Tongue (tissue), 3 donors: ENCODE measurements at places on chromosomes 11 and 22.

- DNase-seq: peak; percentile 72
These were observed 71.2 kb downstream of the PHF21A start for GRCh38 chr11:46050003-46050461.

GRCh38 chr11:34627197-34627596, 6.3 kb downstream of the EHF start:
- DNase-seq: no peak

GRCh38 chr11:131299598-131300438, 70.6 kb upstream of the NTM start:
- no peak for DNase-seq

- peak; percentile 29 for DNase-seq
These were observed 29.5 kb downstream of the CHEK2 start for GRCh38 chr22:28711820-28712777.

- no peak for DNase-seq
These were observed 404.3 kb upstream of the TENM4 start for GRCh38 chr11:79845002-79845709.

DNA sequence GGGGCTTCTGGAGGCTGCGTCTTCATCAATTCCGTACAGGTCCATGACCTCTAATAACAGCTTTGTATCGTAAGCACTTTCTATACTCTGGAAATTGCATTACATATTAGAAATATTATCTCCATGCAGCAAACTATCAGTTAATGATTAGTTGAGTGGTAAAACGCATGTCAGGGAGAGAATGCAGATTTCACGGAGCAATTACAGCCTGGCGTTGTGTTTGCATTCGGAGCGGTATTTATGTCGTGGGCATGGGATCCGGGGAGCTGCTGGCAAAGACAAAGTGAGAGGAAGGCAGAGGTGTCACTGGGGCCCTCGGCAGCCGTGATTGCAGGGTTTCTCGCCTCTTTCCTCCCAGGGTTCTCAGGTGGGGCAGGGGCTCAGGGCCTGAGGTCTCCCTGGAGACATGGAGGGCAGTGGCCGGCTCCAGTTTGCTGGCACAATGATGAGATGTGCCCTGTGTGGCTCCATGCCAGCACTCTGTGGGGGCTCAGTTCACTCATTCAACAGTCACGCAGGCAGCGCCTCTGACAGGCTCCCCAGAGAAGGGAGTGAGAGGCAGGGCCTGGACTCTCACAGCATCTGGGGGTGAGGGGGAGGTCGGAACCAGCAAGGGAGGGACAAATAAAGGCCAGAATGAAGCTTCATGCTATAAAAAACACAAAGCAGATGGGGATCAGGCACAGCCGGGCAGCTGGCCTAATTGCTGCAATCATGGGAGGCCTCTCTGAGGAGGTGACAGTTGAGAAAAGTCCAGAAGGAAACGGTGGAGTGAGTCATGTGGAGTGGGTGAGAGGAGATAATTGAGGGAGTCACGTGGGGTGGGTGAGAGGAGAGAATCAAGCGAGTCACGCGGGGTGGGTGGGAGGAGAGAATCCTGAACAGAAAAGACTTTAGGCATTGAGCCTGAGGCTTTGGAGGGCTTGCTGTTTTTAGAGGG, 1002.7 kb downstream of the BRD1 start:
- DNase-seq: peak; percentile 15

DNA sequence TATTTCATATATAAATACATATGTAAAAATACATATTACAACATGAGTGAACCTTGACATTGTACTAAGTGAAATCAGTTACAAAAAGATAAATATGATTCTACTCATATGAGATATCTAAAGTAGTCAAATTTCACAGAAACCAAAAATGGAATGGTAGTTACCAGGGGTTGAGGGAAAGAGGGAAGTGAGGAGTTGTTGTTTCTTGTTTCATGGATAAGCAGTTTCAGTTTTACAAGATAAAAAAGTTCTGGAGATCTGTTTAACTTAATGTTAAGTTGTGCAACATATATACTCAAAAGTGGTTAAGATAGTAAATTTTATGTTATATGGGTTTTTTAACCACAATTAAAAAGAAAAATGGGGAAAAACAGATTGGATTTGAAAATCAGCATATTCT, 107.7 kb downstream of the ELP4 start:
- no peak for DNase-seq

DNA sequence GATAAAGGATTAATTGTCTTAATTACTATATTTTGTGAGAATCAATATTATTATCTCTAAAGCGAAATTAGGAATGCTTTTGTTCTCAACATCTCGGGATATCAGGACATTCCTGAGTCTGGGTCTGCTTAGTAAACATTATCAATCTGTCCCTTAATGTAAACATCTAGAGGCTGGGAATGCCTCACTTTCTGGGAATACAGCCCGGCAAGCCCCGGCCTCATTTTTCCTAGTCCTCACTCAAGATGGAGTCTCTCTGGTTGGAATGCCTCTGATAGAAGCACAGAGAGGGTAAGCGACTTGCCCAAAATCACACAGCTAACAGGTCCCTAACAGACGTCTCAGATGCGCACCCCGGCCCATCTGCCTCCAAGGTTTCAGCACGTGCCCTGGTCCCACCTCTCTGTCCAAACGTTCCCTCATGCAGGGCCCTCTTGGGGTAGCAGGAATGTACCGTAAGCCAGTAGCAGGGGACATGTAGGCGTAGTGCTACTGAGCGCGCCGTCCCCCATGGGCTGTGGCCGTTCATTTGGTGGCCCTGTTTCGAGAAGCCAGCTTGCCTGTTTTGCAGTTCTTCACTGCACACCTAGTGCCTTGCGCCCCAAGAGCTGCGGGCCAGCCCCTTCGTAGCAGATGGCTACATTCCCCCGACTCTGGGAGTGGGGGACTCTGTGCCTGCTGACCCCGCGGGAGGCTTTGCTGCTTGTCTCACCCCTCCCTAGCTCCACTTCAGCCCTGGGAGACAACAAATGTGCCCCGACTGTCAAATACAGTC, 62.2 kb upstream of the FADD start:
- no peak for DNase-seq

- no peak for DNase-seq
These were observed 151.1 kb downstream of the NCAM1 start for GRCh38 chr11:113112307-113112706.

GRCh38 chr22:41739576-41739975, 40.3 kb downstream of the MEI1 start:
- no peak for DNase-seq

DNA sequence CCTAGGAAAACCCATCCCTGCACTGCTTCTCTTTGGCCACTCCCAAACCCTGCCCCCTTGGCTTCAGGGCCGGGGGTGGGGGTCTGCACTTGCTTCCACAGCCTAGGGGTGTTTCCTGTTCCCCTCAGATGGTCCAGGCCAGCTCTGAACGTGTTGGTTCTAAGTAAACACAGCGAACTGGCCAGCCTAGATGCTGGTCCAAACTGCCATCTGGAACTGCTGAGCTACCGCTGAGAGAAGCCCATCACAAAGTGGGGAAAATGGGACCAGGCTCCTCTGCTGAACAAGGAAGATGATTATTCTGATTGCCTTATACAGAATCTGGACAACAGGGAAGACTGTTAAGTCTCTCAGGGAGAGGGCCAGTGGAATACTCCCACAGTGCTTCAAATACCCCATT, 23.5 kb upstream of the YPEL1 start:
- DNase-seq: no peak

DNA sequence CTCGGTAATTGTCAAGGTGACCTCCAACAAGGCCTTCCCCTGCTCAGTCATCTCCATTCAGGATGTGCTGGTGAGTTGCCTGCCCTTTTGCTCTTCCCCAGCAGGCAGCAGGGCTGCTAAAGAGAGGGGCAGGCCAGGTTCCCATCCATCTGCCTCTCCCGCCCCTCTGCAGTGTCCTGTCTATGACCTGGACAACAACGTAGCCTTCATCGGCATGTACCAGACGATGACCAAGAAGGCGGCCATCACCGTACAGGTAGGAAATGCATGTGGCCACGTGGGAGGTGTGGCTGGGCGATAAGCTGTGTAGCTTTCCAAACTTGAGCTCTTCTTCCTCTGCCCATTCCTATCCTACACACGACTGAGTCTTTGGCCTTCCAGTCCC, 4.0 kb downstream of the SIDT2 start:
- no peak for DNase-seq

- DNase-seq: no peak
These were observed 85.2 kb downstream of the FLI1 start for GRCh38 chr11:128779036-128779435.

- DNase-seq: peak; percentile 51
These were observed 1338.8 kb downstream of the BRD1 start for GRCh38 chr22:48488611-48489511.

- no peak for DNase-seq
These were observed 35.9 kb downstream of the MAP6 start for GRCh38 chr11:75632962-75633361.

DNA sequence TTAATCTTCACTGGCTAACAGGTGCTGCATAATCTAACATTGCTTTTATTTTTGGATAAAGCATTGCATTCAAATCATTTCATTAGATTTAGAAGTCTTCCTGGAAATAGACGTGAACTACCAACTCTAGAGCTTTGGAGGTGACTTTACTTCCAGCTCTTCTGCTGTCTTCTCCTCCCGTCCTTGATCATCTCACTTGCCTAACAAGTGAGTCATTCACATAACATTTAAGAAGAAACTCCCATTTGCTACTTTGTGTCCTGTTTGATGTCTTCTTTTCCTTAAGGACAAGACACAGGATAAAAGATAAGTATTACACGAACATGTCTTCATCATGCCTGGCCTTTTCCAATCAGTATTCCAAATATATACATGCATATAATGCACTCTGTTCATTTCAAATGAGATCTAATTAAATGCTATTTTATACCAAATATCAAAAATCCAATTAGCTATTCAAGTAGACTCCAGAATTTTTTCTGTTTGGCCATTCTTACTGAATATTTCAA, 88.3 kb downstream of the BDNF start:
- no peak for DNase-seq

- no peak for DNase-seq
These were observed 708.9 kb upstream of the CCDC179 start for GRCh38 chr11:23569134-23569533.

DNA sequence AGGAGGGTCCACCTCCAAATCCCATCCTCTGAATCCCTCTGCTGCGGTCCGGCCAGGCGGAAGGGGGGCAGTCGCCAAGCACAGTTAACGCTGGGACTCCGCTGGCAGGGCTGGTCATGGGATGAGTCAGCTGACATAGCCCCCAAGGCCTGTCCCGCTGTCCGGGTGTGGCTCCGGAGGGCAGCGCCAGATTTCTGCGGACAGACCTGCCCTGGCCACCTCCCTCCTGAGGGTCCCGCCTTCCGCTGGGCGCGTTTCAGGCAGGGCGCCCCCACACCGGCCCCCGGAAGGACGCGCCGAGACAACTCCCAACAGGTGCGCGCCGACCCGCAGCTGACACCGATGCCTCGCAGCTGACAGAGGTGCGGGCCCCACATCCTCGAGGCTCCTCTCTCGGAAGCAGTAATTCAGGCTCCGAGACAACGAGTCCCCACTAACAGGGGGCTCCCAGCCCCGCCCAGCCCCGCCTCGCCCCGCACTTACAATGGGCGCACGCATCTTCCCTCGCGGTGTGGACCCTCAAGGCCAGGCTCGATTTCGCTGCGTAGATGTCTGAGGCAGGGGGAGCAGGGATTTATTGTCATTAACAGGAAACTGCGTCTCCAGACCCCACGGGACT, 607 bp downstream of the PLAAT3 start:
- peak; percentile 79 for DNase-seq

GRCh38 chr11:766106-766935, 11.0 kb downstream of the GATD1 start:
- no peak for DNase-seq

- no peak for DNase-seq
These were observed 16.8 kb upstream of the MFRP start for GRCh38 chr11:119363081-119363850.

DNA sequence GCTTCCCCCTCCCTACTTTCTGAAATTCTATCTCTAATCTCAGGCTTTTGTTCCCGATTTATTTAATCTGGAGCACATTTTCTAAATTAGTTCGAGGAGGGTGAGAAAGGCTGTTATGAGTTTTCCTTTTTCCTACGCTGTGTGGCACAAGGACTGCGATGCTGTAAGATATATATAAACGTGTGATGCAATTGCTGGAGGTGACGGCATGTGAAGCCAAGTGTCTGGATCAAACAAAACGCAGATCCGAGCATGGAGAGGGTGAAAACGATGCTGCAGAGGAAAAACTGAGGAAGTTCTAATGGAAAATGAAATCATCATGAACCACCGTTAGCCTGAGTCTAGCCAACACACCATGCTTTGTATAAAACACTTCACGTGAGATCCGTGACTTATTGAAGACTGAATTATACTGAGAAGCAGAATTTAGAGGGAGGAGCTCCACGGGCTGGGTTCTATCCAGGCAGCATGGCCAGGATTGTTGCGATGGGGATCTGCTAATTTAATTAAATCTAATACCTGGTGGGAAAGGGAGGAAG, 4.4 kb downstream of the PKNOX2 start:
- peak; percentile 70 for DNase-seq
